HTR-8/SVneo (cell line): ENCODE measurements at places on chromosomes 2 and 18.
A peak's percentile ranks its signal among the peaks of the same experiment; 100 is the strongest.

- DNase-seq, result peak; percentile 27
Observed at GRCh38 chr2:66576561-66577320, 141.8 kb downstream of the MEIS1 start.

- peak; percentile 85 for DNase-seq
Observed at GRCh38 chr18:22563164-22563583, 145.5 kb upstream of the CTAGE1 start.

DNA sequence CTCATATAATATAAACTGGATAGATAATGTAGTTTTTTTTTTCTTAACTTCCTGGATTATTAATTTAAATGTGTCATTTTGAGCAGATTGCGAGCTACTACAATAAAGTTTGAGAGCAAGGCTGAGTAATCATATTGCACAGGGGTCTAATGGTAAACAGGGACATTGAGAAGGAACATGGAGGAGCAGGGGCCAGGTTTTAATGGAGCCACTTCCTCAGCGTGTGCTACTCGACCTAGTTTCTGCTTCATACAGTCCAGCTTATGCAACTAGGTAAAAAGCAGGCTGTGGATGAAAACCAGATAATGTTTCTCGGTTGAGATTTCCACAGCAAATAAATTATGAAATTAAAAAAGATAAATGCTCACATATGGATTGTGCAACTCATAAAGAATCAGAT is 1915.7 kb upstream of the CELF4 start:
- DNase-seq, result no peak

- DNase-seq, result no peak
Observed at GRCh38 chr2:148726228-148726627, 81.7 kb downstream of the EPC2 start.

GRCh38 chr2:77977471-77978063 is 455.4 kb upstream of the LRRTM4 start:
- DNase-seq, result no peak

DNA sequence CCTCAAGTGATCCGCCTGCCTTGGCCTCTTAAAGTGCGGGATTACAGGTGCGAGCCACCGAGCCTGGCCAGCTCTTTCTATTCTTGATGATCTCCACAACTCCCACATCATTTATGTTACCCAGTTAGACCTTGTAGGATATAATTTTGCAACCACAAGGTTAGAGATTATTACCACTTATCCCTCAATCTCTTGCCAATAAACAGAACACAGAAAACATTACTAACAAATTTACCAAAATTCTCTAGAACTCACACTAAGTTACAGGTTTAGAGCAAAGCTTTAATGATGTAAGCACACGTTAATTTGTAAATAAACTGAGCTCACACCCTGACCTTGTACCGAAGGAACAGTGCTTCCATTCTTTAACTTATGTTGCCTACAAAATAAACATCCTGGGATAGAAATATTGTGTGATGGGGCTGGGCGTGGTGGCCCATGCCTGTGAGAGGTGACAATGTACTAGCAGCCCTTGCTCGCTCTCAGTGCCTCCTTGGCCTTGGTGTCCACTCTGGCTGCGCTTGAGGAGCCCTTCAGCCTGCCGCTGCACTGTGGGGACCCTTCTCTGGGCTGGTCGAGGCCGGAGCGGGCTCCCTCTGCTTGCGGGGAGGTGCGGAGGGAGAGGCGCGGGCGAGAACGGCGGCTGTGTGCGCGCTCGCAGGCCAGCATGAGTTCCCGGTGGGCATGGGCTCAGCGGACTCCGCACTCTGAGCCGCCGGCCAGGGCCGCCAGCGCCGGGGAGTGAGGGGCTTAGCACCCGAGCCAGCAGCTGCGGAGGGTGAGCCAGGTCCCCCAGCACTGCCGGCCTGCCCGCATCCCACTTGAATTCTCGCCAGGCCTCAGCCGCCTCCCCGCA is 42.1 kb upstream of the ITSN2 start:
- no peak for DNase-seq

GRCh38 chr2:188675391-188676009 is 298.7 kb upstream of the COL3A1 start:
- DNase-seq, result peak; percentile 36

DNA sequence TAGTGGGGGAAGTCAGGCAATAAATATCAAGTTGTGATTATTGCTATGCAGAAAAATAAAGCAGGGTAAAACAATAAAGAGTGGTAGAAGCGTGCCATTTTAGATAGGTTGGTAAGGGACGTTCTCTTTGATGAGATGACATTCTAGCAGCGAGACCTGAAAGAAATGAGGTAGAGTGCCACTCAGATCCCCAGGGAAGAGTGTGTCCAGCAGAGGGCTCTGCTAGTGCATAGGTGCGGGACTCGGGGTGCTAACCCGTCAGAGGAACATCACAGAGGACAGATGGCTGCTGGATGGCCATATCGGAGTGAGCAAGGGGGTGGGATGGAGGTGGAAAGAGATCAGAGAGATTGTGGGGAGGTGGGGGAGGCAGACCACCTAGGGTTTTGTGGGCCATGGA is 16.3 kb upstream of the GTF2A1L start:
- no peak for DNase-seq

- no peak for DNase-seq
Observed at GRCh38 chr2:11236335-11236734, 81.1 kb downstream of the SLC66A3 start.

DNA sequence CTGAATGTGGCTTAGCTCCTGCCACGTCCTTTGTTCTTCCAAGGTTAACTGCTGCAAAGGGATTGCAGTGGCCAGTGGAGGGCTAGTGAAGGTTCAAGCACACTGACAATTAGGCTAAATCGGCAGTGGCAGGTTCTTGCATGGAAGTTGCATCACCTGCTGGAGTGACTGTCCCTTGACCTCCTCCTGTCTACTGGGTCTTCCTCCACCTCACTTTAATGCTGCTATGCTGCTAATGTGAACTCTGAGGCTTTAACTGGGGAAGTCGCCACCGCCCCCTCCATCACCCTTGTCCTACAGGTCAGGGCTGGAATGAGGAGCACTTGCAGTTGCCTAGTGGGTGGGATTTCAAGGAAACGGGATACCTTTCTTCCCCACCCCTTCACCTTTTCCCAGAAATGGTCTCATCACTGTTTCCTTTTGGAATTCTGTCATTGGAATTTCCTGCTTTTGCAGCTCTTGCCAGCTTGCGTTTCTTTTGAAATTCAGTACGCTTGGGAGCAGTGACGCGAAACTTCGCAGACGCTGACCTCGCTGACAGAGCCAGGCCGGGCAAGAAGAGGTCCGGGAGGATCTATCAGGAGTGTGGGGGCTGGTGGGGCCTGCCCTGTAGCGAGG is 150.3 kb downstream of the SH3RF3 start:
- DNase-seq, result peak; percentile 52

GRCh38 chr2:46489423-46490174 is 10.2 kb downstream of the TMEM247 start:
- DNase-seq, result no peak

- no peak for DNase-seq
Observed at GRCh38 chr2:217849154-217849975, 153.4 kb downstream of the TNS1 start.

DNA sequence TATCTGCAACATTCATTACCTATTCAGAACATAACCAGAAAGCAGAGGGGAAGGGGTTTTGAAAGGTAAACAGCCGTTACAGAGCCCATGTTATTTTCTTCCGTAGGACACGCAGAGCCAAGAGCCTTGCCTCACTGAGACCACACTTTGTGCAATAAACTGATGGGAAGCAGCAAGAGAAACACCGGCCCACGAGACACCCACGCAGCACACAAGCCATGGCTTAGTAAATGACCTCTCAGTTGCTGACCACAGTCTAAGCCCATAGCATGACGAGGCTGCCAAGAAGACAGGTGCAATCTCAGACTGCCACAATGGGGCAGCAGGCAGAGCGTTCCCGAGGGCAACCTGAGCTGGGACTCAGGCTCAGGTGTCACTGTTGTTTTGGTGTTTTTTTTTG is 59.6 kb downstream of the CABYR start:
- DNase-seq, result no peak

GRCh38 chr2:45432406-45432805 is 178.7 kb downstream of the SRBD1 start:
- DNase-seq, result peak; percentile 28

DNA sequence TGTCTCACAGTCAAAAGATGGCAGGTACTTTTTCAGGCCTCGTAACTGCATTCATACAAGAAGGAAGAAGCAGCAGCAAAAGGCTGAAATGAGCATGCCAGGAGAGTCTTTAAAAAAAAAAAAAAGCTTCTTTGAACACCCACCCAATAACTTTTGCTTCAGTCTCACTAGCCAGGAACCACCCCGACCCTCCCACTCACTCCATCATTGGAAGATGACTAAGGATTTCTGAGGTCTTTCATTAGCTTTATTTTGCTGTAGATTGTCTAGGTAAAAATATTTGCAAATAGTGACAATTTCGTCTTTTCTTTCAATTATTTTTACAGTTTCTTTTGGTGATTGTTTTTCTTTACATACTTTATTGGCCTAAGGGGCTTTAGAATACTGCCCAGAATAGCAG is 37.9 kb downstream of the RBBP8 start:
- DNase-seq, result no peak

DNA sequence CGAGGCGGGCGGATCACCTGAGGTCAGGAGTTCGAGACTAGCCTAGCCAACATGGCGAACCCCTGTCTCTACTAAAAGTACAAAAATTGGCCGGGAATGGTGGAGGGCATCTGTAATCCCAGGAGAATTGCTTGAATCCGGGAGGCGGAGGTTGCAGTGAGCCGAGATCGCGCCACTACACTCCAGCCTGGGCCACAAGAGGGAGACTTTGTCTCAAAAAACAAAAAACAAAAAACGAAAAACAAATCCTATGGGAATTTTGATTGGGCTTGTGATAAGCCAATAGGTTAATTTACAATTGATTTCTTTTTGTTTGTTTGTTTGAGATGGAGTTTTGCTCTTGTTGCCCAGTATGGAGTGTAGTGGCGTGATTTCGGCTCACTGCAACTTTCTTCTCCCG is 24.2 kb upstream of the TOGARAM2 start:
- no peak for DNase-seq

GRCh38 chr2:210954386-210954907 is 398.0 kb downstream of the CPS1 start:
- DNase-seq, result no peak

- DNase-seq, result no peak
Observed at GRCh38 chr2:146850746-146851145, 994.1 kb upstream of the ACVR2A start.

DNA sequence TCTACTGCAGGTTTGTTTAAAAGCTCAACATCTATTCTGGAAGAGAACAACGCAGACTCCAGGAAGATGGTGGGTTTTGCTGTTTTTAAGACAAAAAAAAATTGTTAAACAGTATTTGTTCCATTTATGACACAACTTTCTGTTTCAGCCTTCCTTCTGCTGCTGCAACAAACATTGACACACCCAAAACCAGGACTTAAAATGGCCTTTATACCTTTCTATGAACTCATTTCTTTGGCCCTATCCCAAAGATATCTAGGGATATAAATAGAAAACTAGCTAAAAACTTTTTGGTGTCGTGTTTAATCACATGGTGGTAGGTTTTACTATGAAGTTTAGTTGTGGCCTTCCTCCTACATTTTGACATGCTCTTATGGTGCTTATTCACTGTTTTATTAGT is 964 bp upstream of the GALNT3 start:
- DNase-seq, result no peak

DNA sequence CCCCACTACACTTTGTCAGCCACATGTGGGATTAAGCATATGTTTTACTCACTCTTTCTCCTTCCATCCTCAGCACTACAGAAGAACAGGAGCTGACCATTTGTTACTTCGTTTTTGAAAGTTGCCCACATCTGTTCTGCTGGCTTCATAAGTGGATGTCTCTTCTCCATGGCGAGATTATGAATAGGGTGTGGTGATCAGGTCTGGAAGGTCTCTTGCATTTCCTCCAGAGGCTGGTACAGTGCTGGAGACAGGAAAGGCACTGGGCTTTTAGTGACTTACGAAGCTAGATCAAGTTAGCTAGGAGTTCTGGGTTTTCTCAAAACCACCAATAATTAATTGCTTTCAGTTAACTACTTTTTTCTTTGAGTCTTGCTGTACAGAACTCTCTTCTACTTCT is 136.5 kb downstream of the AQP4 start:
- no peak for DNase-seq

GRCh38 chr2:200302940-200303727 is 3.4 kb upstream of the SPATS2L start:
- peak; percentile 37 for DNase-seq

DNA sequence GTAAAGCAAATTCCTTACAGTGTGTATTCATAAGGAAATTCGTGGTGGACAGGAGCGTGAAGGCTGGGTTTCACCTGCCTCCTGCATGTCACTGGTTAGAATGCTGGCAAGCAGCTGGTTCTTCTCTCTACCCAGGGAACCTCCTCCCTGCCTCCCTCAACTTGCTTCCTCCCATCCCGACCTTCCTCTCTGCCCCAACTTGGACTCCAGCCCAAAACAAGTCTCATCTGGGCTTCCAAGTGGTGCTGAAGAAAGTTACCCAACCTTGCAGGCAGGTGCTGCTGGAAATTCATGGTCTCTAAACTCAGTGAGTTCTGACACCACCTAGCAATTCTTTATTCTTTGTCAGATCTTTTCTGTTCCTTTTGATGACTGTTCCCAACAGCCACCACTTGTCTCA is 184.5 kb downstream of the BCL2 start:
- no peak for DNase-seq

- DNase-seq, result no peak
Observed at GRCh38 chr2:1484131-1484884, 71.0 kb downstream of the TPO start.

- no peak for DNase-seq
Observed at GRCh38 chr2:128399256-128399655, 80.6 kb upstream of the HS6ST1 start.

GRCh38 chr18:39591649-39592048 is 2026.1 kb upstream of the CELF4 start:
- no peak for DNase-seq

GRCh38 chr2:74856004-74856578 is 22.2 kb downstream of the HK2 start:
- DNase-seq, result no peak

GRCh38 chr18:6835345-6835744 is 105.8 kb downstream of the ARHGAP28 start:
- DNase-seq, result no peak

DNA sequence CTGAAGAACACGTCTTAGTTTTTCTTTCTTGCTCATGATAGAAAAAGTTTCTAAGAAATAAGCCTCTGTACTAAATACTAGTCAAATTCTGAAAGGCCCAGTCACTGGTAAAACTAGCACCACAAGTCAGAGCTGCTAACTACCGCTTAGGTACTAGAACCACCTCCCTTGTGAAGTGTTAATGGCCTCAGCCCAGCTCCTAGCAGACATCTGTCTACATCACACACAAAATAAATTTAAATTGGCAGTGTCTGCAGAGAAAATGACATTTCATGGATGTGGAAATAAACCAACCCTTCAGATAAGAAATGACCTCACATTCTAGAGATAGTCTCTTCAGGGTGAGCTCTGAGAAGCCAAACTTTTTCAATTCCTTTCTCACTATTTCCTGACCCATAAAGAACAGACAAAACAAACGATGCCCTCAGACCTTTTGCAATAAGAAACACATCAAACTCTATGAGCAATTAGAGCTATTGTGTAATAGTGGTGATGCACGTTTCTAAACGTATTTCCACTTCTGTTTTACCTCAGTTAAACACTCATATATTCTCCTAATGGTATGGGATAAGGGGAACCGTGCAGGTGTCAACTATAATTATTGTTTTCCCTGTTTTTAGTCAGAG is 70.3 kb upstream of the DSG1 start:
- no peak for DNase-seq
